ENCODE measurements at places on chromosomes 2 and 18. TPM values are rescaled to one million over a fixed set of nuclear protein-coding genes. Genes with fewer than 3 reads are reported as not detected.

Gene TXNDC2
- polyA plus RNA-seq: not detected

GRCh38 chr2:142967060-142967459 lies 89.6 kb downstream of the KYNU start:
- DNase-seq: no peak

Gene ACADL
- polyA plus RNA-seq: 3.4 TPM

Gene LHCGR
- 0.13 TPM for polyA plus RNA-seq

GRCh38 chr18:37429791-37430190 lies 135.8 kb downstream of the CELF4 start:
- DNase-seq: no peak

- DNase-seq: no peak
These were observed 120.8 kb upstream of the SULT1C3 start for GRCh38 chr2:108118996-108119395.

DNA sequence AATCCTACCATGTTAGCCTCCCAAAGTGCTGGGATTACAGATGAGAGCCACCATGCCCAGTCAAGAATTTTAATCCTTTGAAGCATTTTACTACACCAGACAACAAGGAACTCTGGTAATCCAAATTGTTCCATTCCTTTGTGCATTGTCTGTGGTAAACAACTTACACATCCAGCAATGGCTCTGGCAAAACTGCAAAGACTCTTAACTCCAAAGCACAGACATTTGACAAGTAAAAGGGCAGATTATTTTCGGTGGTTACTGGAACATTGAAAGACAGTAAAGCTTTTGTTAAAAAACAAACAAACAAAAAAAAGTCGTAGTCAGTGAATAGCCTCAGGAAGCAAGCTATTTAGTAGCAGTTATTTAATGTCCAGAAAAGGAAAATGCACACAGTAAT lies 33.2 kb upstream of the RMND5A start:
- no peak for DNase-seq

DNA sequence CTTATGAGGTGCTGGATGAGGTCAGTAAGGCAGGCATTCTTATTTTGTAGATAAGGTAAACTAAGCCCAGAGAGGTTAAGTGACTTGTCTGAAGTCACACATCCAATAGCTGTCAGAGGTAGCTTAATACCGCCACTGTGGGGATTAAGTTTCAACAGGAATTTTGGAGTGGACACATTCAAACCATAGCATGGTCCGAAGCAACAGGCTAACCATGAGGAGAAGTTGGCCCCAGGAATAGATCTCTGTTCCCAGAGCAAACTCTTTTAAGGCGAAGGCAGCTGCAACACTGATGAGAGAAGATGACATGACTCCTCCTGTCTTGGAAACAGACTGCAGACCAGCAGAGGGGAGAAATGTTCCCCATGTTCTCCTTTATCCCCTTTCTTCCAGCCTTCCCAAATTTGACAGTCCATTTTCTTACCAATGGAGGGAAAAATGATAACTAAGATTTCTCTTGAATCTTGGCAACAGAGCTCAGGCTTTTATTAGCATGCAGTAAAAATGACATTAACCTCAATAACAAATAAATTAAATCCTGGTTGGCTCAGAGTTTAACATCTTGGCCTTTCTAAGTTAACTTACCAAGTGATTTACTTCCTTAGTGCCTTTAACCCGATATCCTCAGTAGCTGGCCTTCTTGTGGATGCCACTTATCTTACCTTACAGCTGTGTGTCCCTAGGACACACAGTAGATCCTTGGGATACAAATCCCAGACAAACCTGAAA lies 67.9 kb upstream of the STPG4 start:
- DNase-seq: no peak

DNA sequence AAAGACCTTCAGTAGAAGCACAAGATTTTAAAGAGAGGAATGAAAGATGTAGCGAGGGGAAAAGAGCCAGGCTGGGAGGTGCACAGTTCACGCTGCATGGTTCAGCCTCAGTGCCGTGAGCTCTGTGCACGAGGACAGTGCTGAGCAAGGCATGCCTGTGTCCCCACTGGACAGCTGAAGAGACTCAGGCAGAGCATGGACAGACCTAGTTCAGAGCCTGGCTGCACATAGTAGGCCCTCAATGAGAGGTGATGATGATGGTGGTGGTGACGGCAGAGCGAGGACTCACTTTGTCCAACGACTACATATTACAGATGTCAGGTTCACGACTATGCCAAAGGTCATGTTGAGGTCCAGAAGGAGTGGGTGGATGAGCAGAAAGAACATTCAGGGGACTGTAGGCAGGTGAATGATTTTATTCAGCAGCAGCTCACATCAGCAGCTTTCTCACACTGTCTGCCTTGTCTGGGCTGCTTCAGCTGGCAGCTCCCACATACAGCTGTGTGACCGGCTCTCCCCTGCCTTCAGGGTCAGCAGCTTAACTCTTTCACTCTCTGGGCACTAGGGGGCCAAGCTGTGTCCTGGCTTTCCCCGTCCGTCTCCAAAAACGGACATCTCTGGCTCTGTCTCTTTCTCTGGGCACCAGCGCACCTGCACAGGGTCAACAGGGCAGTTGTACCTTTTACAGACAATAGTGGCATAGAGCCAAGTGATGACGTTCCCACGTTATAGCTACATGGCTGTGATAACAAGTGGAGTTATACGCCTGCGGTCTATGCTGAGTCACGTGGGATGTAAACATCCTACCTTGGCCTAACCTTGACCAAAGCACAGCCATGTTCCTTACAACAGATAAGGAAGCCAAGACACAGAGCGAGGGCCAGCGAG lies 128.8 kb upstream of the MSH6 start:
- DNase-seq: peak; percentile 80

Gene SETBP1
- 21.3 TPM for polyA plus RNA-seq

- no peak for DNase-seq
These were observed 15.9 kb upstream of the SEC11C start for GRCh38 chr18:59123588-59124369.

DNA sequence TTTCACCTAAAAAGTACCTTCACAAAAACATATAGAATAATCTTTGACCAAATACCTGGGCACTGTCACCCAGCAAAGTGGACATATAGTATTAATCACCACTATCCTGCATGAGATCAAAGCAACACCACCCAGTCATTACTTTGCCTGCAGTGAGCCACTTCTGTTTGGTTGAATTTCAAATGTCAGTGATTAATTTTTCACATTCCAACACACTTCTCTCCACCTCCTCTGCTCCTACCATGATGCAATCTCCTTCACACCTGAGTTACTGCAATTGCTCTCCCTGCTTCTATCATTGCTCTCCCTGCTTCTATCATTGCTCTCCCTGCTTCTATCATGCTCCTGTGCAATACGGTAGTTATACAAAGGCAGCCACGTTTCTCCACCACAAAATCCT lies 106.1 kb upstream of the NETO1 start:
- DNase-seq: no peak

GRCh38 chr18:25326361-25326952 lies 25.5 kb downstream of the ZNF521 start:
- no peak for DNase-seq

DNA sequence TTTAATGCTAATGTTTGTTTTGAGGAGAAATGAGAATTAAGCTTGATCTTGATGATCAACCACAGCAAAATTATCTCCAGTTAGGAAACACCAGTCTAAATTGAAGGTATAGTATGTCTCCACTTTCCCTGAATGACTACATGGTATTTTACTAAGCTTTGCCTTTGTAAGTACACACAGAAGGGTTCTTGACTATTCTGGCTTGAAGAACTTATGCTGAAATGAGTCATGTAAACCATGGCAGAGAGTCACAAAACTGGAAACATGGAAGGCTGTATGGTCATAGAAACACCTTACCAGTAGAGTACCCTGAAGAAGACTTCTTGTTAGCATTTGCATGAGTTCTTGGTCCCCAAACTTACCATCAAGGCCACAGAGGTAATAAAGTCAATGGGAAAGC lies 250.5 kb downstream of the SLC8A1 start:
- DNase-seq: no peak

Gene ITM2C
- 178 TPM for polyA plus RNA-seq

Gene CHMP3
- 141 TPM for polyA plus RNA-seq

Gene GBX2
- not detected for polyA plus RNA-seq

DNA sequence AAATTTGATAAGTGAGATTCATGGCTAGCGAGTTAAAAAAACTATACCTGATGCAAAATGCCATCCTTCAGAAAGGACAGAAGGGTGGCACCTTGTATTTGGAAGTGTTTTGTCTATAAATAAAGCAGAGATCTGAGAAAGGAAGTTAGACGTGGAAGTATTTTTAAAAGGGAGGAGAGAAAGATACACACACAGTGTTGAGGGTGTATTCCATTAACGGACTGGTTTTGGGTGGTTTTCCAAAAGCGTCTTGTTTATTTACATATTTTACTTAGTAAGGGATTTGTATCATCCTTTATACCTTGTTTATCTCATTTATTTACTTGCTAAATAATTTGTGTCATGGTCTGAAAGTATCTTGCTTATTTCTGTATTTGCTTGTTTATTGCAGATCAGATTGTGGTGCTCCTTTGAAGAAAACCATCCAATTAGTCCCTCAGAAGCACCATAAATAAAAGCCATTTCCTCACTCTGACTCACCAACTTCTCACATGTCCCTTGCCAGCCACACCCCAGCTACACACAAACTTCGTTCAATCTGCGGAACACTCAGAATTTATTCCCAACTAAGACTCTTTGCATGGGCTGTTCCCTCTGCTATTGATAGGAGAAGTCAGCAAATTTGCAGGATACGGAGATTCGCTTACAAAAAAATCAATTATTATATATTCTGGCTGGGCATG lies 90.8 kb downstream of the FAM124B start:
- DNase-seq: no peak

- DNase-seq: peak; percentile 71
These were observed 523 bp downstream of the KCTD1 start for GRCh38 chr18:26547646-26548414.

GRCh38 chr2:41379496-41380221 lies 668.2 kb upstream of the PKDCC start:
- peak; percentile 28 for DNase-seq

DNA sequence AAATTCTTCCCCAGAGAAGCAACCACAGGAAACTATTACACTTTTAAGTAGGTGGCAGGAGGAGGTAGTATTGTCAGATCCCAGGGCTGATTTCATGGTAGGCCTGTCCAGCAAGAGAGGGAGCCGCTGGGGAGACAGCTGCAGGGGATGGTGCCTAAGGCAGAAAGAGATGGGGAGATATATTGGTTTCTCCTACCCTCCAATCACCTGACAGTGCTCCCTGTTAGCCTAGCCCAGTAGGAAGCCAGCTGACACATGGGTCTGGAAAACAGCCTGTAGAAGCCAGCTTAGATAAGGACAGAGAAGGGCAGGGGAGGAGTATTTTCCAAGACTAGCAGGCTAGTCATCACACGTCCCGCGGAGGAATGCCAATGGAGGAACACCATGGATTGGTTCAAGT lies 8.2 kb upstream of the SPOPL start:
- DNase-seq: no peak

DNA sequence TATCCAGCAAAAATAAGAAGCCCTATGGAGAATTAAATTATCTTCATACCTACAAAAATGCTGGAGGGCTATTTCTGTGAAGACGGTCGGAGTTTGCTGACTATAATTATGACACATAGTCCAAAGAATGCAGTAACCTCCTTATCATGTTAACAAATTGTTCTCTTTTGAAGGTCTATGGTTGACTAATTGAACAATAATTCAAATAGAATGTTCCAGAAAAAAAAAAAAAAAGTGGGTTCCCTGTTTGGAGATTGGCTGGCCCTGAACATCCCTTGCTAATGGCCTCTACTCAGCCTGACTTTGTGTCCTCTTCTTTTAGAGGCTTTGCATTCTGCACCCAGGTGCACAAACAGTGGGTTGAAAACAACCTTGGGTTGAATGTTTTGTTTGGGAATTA lies 82.8 kb upstream of the CCBE1 start:
- DNase-seq: no peak

DNA sequence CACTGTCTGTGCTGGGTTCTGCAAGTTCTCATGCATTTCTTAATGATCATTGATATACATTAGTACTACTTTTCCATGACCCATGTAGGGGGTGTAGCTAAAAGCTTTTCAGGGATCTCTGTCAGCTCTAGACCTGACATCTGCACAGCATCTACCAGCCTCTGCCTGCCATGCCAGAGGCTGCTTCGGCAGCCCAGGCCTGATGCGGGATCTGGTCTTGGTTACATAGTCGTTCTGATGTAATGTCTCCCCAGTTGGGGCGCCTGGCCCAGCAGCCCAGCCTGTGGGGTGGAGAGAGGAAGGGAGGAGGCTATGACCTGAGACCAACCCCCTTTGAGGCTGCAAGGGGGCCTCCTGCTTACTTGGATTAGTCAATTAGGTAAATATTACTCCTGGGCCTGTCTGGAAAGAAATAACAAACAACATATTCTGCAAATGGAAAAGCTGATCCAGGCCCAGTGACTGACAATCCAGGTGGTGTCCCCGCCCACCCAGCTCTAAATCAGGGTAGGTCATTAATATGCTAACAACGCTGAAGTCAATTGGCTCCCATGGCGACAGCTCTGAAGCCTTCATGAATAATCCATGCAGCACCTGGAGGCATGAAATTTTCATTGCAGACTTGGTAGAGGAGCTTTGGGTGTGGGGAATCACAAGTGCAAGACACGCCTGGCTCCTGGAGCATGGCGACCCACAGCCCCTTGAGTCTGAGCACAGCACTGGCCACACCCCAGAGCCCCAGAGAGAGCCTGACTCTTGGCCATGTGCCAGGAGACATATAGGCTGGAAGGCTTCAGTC lies 575.3 kb downstream of the CMPK2 start:
- DNase-seq: no peak

DNA sequence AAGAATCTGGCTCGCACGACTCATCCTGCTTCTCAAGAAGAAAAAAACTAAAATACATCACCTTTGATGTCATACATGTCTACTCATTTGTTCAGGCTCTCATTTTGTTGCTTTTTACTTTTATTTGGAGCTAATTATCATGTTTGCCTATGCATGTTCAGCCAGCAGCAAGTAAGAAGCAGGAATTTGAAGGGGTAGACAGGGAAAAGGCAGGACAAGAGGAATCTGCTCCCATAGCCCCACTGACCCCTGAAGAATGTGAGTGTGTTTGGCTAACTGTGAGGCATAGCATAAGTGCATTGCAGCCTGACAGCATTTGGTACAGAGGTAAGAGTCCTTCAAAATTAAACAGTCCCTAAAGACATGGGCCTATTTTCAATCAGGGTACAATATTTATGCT lies 72.7 kb downstream of the NYAP2 start:
- no peak for DNase-seq

Gene RAX
- not detected for polyA plus RNA-seq

Data from muscle of back (tissue), 13 donors.